Astrocyte (in vitro differentiated cells and primary cell): ENCODE measurements at places on chromosomes 4 and X.

GRCh38 chr4:55973650-55974049 lies 24.9 kb downstream of the CEP135 start:
- no peak for DNase-seq

- DNase-seq, result no peak
Observed at GRCh38 chr4:38560768-38561558, 103.0 kb upstream of the KLF3 start.

GRCh38 chr4:113781439-113782040 lies 20.0 kb upstream of the CAMK2D start:
- DNase-seq, result no peak

GRCh38 chrX:118423558-118423957 lies 72.1 kb upstream of the DOCK11 start:
- DNase-seq, result no peak

DNA sequence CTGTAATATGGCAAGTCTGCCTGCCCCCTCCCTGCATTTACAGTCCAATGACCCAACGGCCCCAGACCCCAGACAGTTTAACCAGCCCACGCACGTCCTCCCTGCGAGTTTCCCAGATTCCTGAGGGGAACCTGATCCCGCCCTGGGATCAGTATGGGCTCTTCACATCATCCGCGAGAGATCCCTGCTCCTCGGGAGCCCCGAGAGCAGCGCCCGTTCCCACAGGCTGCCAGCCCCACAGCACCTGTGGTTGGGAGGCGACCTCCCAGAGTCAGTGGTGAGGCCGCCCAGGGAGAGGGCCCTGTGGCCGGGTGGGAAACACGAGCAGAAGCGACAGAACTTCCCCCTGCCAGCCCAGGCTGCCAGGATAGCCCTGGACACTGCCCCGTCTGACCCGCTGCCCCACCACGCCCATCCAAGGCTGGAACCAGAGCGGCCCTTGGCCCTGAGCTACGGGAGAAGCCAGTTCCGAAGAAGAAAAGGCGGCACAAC lies 32.8 kb downstream of the TSC22D3 start:
- DNase-seq, result no peak

GRCh38 chr4:164572877-164573279 lies 181.1 kb upstream of the SMIM31 start:
- DNase-seq, result peak; percentile 87

- peak; percentile 71 for DNase-seq
Observed at GRCh38 chr4:90127223-90127705, at the start of gene CCSER1. Gene CCSER1, plus strand, starts transcription at chr4:90127394.
